ENCODE measurements at places on chromosomes 5 and 9.

DNA sequence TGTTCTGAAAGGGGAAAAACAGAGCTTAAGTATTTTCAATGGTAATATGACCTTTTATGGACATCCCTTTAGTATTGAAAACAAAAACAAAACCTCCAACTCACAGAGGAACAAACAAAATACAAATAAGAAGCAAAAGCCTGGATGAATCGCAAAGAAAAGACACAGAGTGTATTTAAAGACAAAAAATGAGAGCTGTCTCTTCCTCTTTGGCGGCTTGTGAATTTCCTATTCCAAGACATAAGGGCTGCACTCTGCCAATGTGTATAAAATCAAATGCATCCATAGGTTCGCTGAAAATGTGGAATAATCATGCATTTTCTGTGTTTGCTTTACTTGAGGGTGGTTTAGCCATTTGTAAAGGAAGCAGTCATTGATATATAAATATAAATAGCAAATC is 739.3 kb upstream of the ZNF608 start:
- no peak for DNase-seq

DNA sequence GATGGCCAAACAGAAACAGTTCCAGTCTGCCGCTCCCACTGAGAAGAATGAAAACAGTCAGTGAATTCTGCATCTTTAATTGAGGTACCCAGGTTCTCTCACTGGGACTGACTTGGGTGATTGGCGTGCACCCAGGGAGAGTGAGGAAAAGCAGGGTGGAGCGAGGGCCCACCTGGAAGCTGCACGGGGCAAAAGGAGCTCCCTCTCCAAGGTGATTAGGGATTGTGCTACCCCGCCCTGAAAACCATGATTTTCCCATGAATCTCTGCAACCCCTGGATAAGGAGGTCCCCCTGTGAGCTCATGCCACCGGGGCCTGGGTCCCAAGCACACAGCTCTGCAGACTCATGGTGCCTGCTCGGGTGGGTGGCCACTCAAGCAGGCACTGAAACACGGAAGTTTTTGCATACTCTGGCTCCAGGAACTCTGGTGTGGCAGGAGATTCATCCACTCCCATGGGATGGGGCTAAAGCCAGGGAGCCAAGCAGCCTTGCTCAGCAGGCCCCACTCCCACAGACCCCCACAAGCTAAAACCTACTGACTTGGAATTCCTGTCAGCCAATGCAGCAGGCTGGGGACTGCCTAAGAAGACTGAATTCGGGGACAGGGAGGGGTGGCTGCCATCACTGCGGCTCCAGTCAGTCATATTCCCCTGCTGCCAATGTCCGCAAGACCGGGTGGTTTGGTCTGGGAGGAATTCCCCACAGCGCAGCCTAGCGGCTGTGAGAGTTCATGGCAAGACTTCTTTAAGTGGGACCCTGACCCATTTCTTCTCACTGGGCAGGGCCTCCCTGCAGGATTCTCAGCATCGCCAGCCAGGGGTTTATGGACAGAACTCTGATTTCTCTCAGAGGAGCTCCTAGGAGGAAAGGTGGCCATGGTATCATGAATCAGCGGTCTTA is 652.2 kb upstream of the RGMB start:
- DNase-seq = no peak

- DNase-seq = no peak
Observed at GRCh38 chr9:16870596-16871335, at the start of gene BNC2. Gene BNC2 (minus strand): TSS chr9:16870670. CDS start chr9:16870648, 22 bp downstream.

- DNase-seq = no peak
Observed at GRCh38 chr9:122346478-122347347, 24.1 kb upstream of the PTGS1 start.

GRCh38 chr5:138696501-138696900 is 56.7 kb upstream of the CTNNA1 start:
- DNase-seq = no peak

Data from iPS DF 6.9 (cell line).